ENCODE measurements at places on chromosomes 2 and 18.

DNA sequence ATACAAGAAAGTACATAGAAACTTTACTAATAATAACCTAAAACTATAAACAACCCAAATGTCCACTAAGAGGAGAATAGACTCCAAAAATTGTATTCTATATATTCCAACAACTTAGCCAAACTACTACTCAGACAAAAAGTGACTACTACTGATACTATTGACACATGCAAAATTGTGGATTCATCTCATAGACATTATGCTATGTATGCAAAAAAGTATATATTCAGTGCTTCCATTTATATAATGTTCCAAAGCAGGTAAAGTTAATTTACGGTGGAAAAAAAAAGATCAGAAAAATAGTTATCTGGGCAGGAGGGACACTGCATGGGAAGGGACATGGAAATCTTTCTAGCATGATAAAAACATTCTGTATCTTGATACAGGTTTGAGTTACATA, 62.0 kb upstream of the SRD5A2 start:
- DNase-seq, result no peak

DNA sequence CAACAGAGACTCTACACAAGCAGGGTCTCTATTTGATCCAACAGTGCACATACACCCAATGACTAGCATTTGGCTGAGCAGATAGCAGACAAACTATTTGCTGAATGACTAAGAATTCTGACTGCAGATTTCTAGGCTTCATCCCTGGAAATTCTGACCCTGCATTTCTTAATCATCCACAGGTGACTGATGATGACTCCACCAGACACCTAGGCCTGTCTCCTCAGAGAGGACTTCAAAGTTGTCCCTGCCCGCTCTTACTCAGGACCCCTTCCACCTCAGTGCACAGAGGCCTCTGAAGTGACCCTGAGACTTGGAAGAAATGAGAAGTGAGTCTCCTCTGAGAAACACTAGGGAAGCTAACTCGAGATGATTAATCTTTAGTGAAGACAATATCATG, 51.3 kb downstream of the SEPTIN10 start:
- no peak for DNase-seq

DNA sequence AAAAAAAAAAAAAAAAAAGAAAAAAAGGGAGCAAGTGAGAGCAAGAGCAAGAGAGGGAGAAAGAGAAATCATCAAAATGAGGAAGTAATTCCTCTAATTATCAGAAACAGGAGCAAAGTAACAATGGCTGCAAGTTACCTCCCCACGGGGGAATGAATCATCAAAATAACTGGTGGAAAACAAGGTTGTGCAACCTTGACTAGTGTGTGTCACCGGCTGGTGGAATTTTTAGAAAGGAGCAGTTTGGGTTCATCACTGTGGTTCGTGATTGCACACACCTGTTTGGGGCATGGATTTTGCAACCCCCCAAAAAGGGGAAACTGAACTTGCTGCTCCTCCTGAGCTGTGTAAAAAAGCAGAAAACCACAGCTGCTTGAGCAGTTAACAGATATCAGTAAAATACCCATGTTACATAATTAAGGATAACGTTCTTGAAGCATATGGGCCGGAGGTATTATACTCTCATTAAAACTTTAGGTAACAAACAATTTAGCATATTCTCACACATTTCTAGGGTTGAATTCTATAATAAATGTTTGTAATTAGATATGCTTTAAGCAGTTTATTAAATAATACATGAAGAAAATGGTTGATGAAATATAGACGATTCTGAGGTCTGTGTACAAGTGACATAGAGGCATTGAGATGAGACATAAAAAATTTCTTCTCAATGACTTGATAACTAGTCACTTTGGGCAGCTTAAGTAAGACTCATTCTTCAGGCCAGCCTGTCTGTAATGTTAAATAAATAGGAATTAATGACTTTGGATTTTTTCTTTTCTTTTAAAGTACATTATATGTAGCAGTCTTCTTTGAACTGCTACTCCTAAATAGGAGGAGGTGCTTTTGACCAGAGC, 184.2 kb upstream of the ZEB2 start:
- peak; percentile 21 for DNase-seq

DNA sequence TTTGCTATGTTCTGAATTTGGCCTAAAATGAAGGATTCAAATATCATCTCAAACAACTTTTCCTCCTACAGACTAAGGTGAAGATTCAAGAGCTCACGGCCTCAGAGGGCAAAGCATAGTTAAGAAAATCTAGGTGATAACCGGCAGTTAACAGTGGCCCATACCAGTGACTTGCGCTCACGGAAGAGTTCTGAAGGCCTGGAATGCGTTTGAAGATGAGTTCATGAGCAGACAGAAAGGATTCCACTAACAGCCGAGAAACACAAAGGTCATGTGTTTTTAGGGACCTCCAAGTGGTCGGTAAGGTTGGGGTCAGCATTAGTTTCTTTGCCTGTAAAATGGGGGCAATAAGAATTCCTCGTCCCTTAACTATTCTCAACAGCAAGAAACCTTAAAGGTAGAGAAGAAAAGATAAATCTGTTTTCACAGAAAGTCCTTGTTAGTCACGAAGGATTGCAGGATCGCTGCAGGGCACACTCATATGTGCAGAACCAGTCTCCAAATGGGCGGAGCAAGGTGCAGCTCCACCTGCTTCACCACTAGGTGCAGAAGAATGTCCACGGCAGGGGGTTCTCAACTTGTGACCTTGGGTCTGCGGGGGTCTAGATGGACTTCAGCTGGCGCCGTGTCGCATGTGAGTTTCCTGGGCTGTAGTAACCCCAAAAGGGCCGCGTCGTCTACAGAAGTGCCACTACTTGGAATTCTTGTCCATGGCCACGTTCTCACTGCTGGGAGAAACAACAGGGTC, 708 bp upstream of the RPIA start:
- DNase-seq, result peak; percentile 54

- no peak for DNase-seq
These were observed 90.4 kb downstream of the ATAD2B start for GRCh38 chr2:23836505-23836904.
